MCF 10A (cell line): ENCODE measurements at places on chromosomes 5 and 9.

- no peak for DNase-seq
These were observed 416.9 kb upstream of the IRX4 start for GRCh38 chr5:2299388-2300220.

GRCh38 chr5:73395256-73395655 lies 53.3 kb downstream of the FOXD1 start:
- DNase-seq = no peak

- DNase-seq = no peak
These were observed 114.1 kb downstream of the PCSK5 start for GRCh38 chr9:76004526-76004925.

DNA sequence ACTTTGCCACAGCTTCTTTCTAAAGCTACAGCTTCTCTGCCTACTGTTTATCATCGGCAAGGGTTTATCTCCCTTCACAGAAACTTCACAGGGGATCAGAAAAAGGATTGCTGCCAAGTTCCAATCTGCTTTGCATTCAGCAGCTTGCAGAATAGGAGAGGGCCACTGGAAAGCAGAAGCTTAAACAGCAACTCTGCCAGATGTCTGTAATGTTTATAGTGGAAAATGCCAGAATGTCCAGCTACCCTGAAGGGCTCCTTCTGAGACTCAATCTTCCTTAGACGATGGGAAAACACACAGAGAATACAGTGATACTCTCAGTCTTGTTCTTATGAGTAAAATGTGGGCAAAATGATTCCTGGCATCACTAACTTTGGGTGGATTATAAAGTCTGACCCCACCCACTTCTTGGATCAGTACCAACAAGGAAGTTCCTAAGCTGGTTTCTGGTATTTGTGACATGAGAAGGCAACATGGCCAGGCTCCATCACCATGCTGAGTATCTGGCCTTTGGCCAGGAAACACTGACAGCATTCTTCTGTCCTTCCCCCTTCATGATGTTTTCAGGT lies 19.0 kb downstream of the STOM start:
- peak; percentile 90 for DNase-seq

GRCh38 chr9:114123031-114123977 lies 24.2 kb upstream of the KIF12 start:
- DNase-seq = no peak

DNA sequence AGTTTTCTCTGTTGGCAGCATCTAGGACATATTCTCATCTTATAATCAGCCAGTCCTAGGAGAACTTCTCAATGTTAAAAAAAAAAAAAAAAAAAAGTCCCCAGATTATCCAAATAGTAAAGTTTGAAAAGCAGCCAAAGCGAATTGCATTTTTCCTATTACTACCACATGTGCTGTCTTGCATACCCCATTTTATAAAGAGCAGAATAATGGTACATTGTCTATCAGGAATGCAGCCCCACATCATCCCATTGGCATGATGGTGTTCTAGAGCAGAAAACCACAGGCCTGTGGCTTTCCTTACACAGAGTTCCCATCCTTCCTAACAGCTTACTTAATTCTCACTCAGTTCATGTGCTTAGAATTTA lies 381.6 kb downstream of the TMEM38B start:
- peak; percentile 41 for DNase-seq

- peak; percentile 59 for DNase-seq
These were observed 38.1 kb downstream of the FAM240B start for GRCh38 chr9:38681747-38682227.

- DNase-seq = peak; percentile 56
These were observed 23.4 kb downstream of the LARP1 start for GRCh38 chr5:154778534-154778933.

- DNase-seq = no peak
These were observed 318.3 kb upstream of the GRAMD2B start for GRCh38 chr5:126104951-126105350.

DNA sequence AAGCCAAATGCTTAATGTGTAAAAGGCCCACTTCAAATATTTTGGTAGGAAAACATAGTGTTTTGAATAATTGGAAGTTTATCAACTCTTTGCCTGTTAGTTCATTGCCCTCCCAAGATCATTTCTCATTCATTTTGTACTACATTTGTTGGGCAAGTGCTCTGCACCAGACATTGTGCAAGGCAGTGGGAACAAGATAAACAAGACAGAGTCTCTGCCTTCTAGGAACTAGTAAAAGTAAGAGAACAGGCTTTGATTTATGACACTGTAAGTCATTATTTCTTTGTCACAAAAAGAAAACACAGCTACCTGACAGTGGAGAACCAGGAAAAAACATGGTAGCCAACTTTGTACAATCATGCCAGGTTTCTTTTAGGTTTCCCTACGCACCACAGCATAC lies 63.7 kb upstream of the PAM start:
- peak; percentile 10 for DNase-seq

DNA sequence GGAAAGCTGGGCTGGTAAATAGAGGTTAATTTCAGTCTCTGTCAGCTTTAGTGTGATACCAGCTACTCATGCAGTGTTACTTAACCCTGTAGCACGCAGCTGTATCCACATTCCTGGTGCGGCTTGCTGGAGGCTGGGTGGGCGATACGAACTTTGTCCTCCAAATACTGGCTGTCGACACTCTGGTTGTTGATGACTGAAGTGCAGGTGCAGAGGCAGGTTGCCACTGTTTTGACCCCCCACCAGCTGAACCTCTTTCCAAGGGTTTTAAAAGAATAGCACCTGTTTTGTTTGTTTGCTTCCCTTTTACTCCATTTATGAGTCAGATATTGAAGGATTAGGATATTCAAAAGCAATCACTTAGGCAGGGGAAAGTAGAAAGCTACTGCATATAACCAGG lies 4.4 kb upstream of the RABGAP1 start:
- DNase-seq = no peak

DNA sequence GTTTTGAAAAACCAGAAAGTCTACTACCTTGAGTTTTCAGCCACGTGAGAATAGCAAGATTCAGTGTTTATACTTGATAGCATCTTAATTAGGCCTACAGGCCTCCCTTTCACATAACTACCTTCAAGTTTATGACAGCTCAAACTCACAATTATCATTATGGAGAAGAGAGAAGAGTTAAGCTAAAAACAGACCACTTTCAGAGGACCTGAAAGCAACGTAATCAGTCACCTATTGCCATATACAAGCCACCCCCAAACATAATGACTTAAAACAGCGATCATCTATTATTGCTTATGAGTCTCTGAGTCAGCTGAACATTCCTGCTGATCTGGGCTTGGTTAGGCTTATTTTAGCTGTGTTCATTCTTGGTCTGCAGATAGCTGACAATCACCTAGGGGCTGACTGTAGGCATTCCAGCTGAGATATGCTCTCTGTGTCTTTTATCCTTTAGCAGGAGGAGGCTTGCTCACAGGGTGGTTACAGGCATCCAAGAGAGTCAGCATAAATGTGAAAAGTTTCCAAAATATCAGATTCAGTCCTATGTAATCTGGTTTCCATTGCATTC lies 130.9 kb downstream of the COX7C start:
- DNase-seq = no peak

DNA sequence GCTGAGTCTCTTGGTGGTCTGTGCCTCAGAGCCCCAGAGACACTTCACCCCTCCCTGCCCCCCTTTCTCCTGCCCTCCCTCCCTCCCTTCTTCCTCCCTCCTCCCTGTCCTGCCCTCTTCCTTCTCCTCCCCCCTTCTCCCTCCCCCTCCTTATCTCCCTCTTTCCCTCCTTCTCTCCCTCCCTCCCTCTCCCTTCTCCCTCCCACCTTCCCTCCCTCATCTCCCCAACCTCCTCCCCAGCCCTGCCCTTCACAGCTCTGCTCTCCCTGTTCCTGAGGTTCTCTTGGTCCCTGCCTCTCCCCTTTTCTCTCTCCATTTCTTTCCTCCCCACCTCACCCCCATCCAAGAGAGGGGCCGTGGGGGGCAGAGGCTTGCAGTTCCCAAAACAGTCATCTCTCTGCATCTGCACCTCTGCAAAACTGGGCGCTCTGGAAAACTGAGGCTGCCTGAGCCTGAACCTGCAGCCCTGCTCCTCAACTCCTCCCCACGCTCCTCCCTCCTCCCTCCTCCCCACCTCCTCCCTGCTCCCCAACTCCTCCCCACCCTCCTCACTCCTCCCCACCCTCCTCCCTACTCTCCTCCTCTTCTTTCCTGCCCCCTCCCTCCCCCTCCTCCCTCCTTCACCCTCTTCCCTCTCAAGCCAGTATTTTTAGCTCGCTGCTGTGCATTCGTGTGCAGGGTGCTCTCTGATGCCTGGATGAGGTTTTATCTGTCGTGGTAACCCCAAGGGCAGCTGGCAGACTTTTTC lies 219.1 kb downstream of the C9orf50 start:
- DNase-seq = no peak

DNA sequence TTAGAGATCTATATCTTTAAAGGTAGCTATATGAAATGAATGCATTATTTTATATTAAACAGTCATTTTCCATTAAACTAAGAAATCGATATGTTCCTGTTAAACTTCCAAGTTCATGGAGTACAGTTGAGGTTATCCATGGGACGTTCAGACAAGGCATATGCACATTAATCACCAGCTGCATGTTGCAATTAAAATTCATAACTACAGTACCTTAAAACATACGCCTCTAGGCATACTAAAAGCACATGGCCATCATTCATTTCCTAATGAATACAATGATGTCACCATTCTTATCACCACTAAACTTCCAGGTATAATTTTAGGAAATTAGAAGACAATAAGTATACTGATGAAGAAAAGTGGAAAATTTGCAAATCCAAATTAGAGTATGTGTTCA lies 174.3 kb downstream of the CDH12 start:
- DNase-seq = peak; percentile 11

DNA sequence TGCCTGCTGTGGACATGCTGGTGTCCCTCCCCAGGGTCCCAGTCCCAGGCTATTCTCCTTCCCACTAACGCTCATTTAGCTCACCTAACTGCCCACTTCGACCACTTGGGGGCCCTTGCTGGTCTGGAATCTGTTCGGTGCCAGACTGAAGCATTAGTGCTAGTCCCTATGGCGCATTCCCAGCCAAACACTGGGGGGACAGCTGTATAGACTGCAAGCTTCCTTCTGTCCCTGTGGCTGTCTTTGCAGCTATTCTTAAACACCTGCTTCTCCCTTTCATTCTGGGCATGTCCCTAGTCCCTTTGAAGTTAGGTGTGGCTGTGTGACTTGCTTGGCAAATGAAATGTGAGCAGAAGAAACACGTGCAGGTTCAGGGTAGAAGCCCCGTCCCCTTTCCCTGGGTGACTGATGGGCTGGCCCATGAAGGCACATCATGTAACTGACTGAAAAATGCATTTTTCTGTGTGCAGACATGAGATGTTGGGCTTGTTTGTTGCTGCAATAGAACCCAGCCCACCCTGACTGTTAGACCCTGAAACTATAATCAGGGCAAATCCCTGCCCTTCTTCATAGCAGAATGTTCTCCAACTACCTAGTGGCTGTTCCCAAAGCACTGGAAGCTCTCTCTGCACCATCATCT lies 134.4 kb downstream of the BARX1 start:
- no peak for DNase-seq
